ENCODE measurements at places on chromosomes 7 and 10.

DNA sequence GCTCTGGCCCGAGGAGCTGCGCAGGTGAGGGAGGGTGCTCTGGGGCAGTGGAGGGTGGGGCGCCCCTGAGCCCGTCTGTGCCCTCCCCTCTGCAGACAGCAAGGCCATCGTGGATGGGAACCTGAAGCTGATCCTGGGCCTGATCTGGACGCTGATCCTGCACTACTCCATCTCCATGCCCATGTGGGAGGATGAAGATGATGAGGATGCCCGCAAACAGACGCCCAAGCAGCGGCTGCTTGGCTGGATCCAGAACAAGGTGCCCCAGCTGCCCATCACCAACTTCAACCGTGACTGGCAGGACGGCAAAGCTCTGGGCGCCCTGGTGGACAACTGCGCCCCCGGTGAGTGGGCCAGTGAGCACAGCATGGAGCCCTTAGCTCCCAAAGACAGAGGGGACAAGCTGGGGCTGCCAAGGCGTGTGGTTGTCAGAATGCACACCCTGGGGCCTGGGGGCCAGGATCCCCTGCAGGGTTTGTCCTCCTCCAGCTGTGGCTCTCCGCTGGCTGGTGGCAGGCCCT lies 5.1 kb downstream of the FLNC start:
- DNase-seq: no peak

DNA sequence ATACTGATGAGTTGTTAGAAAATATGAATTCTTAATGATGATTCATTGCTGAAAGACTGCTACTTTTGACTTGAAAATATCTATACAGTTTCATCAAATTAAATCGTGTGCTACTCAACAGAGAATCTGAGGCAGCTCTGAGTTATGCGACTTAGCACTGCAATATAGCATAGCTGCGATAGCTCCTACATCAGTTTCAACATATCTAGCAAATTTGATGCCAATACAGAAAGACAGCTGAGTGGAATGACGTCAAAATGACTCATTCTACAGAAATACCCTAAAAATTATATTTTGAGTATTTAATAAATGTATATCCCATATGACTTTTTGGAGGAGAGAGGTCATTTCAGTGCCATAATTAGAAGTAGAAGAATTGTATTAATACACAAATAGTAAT lies 1.1 kb upstream of the TARP start:
- no peak for DNase-seq

DNA sequence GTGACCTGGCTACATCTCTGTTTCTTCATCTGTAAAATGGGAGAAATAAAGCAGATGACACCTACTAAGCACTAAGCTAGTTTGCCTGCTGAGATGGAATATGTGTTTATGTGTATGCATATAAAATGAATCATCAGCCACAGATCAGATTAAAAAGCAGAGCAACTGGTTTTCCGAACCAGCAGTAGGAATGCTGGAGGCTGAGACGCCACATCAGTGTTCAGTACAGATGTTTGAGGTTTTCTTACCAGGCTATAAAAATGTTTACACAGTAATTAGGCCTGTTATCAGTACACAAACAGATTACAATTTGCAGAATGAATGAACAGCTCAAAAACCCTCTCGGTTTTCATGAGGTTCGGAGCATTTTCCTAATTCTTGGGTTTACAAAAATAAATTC lies 85.8 kb downstream of the CALN1 start:
- no peak for DNase-seq

DNA sequence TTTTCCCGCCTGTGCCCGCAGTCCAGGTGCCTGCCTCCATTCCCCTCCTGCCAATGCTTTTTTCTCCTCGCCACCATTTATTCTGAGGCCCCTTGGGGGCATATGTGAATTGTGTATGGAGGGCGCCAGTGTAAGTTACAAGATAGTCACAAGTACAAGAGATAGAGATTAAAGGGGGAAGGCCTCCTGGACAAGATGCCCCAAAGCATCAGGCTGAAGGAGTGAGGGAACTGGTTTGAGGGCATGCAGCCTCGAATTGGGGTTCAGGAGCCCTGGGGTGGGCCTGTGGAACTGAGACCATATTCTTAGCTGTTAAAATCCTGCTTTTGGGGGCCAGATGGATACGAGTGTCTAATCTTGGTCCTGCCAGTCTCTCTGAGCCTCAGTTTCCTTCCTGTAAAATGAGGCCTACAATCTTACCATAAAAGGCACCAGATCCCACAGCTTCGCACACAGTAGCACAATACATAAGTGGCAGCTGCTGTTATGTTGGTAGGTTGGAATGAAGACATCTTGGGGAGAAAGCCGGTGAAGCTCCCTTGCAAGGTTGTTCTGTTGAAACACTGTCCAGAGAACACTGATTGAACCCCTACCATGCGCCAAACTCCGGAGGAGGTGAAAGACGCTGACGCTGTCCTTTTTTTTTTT lies 545 bp upstream of the COMTD1 start:
- no peak for DNase-seq

- no peak for DNase-seq
Measured at GRCh38 chr7:123538189-123538714, 3.9 kb upstream of the IQUB start.

DNA sequence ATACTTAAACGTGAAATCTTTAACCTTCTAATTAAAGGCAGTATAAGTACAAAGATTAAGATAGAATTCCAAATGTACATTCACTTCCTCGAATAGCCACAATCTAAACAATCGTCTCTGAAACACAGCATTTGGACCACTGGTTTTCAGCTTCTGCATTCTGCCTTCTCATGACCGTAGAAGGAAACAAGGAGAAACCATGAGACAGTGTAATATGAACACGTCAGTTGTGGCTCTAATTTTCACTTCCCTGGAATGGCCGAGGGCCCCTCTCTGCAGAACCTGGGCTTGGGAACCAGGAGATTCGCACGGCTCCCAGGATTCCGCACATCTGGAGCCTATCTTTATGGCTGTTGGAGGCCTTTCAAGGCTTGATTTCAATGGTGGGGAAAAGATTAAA lies 189.3 kb downstream of the KLF6 start:
- no peak for DNase-seq

- no peak for DNase-seq
Measured at GRCh38 chr7:41830271-41830670, 127.4 kb upstream of the INHBA start.

DNA sequence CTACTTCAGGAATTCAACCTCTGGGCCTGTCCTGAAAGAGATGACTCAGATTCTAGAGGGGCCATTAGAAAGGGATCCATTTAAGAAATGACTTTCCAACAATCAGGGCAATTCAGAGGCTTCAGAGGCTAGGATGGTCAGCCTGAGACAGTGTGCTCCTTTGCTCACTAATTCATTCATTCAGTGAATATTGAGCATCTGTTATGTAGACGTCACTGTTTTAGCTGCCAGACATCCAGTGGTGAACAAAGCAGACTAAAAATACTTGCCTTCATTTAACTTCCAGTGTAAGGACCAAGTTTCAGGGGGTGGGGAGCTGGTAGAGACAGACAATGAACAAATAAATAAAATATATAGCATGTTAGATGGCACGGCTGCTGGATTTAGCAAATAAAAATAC lies 1.6 kb downstream of the KIAA1217 start:
- DNase-seq: no peak

GRCh38 chr10:19767876-19768275 lies 48.4 kb upstream of the PLXDC2 start:
- no peak for DNase-seq

DNA sequence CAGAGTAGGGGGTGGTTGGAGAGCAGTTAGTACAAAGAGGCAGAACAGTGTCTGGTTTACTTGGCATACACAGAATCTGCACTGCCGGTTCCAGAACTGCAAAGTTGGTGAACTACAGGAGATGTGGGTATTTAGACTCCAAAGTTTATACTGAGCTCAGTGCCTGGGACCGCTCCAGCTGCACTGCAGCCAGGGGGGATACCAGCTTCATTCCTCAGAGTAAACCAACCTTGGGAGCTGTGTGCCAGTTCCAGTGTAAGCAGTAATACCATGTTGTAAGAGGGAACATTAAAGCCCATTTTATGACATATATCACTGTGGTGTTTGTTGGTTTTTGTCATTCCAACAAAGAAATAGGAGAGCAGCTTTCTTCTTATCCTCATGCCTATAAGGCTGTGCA lies 23.4 kb downstream of the LOXL4 start:
- DNase-seq: no peak

- DNase-seq: no peak
Measured at GRCh38 chr7:51220226-51220625, 96.4 kb downstream of the COBL start.

DNA sequence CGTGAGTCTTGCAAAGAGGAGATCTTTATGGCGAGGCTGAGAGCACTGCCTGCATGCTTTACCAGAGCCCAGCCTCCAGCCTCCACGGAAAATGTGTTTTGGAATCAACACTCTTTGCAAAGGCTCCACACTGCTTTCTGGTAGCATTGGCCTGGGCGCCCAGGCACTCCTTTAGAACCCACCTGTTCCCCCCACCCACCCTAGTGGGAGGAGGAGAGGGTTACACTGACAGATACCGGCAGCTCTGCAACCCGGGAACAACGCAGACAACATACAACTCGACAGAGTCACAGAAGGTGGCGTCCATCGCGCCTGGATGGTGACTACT lies 5.5 kb upstream of the MNX1 start:
- DNase-seq: no peak

DNA sequence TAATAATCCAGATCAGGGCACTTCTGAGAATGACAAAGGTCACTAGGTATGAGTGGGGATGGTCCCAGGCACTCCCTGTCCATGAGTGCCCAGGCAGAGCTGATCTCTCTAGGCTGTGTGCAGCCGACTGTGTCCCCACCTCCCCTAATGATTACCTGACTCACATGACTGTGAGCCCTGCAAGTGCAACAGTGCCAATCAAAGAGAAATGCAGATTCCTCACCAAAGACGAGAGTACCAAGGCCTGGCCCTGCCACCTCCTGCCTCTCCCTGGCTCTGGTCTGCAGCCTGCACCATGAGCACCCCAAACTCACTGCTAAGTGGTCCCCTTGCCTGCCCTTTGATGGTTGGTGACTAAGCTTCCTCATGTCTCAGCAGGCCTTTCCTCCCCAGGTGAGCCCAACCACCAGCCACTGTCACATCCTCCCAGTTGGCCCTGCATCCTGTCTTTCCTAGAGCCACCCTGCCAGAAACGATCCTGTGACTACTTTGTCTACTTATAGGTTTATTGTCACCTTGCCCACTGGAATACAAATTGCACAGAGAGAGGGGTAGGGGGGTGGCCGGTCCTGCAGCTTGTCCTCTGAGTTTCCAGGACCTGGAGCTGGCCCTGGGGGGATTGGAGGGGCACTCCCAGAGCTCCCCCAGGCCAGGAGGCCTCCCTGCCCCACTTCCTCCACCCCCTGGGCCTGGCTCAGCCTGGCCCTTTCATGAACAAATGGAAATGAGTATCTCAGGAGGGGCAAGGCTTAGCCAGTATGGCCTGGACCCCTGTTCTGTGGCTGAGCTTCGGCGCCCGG lies 22.4 kb upstream of the GDF10 start:
- no peak for DNase-seq

- no peak for DNase-seq
Measured at GRCh38 chr7:116998567-116999175, 45.4 kb downstream of the ST7 start.

DNA sequence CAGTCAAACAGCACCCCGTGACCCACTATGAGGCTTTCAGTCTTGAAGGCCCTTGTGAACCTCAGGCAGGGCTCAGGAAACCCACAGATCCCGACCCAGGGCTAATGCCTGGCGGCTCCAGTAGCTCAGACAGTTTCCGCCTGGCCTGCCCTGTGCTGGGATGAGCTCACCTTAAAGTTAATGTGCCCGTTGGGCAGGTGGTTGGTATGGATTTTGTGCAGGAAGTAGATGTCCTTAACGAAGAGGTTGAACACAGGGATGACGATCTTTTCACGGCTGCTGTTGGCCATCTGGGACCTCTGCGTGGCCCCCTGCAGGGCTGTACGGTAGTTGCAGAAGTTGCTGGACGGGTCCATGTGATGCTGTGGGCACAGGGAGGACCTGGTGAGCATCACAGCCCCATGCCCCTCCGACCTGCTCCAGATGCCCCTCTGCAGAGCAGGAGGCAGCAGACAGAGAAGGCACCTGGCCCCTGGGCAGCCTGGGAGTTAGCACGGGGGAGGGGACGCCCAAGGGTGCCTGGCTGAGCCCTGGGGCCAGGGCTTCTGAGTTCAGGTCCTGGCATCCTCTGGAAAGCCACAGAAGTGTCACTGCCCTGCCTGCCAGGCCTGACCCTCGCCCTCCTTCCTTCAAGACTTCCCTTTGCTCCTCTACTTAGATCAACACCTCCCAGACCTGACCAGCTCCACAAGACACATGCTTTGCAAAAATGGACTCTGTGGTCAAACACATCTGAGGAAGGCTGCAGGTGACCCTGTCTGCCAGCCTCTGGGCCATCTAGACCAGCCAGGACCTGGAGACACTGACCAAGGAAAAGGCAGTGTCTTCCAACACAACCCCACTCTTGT lies 59.8 kb downstream of the CSGALNACT2 start:
- peak; percentile 14 for DNase-seq

- no peak for DNase-seq
Measured at GRCh38 chr7:130513447-130513846, 21.6 kb downstream of the MEST start.

- DNase-seq: no peak
Measured at GRCh38 chr7:39501358-39501757, 64.8 kb upstream of the YAE1 start.

DNA sequence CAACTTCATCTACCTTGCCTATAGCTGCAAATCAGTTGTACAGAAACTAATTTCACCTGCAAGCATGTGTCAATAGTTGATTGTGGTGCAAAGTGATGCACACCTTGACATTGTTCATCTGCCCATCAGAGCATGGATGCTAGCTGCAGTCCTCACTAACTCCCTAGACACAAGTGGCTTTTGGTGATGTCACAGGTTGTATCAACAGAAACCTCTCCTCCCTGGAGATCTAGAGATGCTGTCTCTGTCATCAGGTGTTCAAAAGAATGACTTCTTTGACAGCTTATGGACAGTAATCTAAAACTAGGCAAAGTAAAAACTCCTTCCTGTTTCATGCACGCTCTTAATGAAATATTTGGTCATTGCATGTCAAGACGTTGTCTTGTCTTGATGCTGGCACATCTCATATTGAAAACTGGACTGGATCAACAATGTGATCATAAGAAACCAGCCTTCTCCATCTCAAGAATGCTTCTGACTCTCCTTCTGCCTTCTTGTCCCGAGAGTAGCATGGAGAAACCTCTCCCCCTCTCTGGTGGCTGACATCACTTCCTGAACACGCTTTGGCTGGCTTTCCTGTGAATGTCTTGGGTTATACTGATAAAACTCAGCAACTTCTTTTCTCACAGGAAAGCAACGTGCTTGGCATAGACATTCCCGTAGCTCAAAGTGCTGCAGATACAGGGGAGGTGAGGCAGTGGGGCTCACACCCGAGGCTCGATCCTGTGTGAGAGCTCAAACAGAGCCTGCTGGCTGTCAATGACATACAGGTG lies 176.2 kb upstream of the CDCA7L start:
- no peak for DNase-seq
